NCI-H1417 (cell line): ENCODE measurements at places on chromosomes 7 and 10.

- no peak for DNase-seq
Observed at GRCh38 chr7:137879357-137880158, 32.8 kb upstream of the DGKI start.

DNA sequence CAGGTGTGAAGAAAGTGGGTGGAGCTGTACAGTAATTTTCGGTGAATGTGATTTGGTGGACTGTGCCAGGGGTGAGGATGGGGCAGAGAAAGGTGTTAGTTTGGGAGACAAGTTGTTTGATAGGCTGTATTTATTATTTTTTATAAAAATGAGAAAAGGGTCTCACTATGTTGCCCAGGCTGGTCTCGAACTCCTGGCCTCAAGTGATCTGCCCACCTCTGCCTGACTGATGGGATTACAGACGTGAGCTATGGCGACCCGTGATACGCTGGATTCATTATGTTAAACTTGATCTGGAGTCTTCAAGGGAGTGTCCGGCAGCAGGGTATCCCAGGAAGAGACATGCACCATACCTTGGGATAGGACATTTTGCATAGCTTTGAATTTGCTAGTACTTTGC, 1.3 kb downstream of the KAT6B start:
- DNase-seq = no peak

DNA sequence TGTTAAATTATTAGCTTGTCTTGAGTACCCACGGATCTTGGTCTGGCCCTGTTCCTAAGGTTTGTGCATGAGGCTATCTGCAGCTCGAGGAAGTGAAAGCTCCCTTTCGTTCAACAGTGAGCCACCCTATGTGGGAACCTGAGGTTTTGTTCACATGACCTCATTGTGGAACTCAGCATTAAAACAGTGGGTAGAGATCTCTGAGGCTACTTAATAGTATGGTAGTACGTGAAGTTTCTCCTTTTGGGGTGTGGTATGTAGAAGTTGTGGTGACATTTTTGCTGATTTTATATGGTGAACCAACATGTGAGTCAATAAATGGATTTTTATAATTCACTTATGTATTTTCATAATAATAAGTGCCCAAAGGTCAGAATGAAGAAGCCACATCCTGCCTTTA, 252.7 kb upstream of the FERD3L start:
- DNase-seq = no peak

DNA sequence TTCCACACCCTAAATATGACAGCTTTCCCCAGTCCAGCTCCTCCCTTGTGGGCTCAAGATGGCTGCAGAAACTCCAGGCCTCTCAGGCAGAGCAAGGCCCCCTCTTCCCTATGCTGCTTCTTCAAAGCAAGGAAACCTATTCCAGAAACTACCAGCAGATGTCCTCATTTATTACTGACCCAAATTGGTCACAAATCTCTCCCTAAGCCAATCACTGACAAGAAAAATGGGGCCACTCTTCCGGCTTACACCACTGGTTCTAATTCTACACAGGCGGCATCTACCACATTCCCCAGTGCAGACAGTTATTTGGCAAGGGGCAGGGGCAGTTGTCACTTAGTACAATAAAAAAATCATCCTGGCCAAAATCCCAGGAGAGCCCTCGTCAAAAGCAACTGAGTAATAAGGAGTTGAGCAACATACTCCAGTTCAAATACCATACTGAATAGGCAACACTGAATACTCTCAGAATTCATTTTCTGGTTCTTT, 150.4 kb downstream of the SFMBT2 start:
- DNase-seq = peak; percentile 24

DNA sequence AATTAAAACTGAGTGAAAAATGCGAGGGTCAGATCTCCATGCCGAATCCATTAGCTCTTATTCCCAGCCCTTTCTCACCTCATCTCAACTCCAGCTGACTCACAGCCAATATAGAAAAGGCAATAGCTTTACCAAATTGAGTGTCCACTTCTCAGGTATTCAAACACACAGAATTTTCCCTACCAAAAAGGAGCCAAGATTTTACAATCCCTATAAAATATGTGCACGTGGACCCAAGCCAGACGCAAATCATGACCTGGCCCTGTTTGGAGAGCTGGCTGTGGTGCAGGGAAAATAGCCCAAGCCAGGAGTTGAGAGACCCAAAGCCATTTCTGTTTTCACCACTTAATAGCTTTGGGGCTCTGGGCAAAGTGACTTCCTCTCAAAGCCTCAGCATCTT, 379.7 kb upstream of the AUTS2 start:
- no peak for DNase-seq

GRCh38 chr7:4738711-4739527, 36.5 kb upstream of the AP5Z1 start:
- DNase-seq = peak; percentile 69

DNA sequence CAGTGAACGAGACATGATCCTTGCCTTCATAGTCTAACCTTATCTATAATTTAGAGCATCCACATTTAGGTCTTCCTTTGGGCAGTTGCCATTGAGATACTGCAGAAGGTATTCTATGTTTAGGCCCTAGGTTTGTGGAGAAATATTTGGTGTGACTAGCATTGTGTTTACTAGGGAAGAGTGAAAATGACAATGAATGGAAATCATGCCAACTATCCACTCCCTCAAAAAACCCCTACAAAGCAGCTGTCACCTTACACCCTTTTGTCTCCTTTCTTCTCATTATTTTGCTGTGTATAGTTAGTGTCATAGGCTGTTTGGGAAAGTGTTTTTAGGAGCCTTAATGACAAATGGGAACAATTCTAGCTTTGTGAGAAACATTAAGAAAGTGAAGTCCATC, 3.2 kb downstream of the CCNJ start:
- DNase-seq = no peak

- DNase-seq = no peak
Observed at GRCh38 chr7:157523371-157523765, 186.6 kb downstream of the DNAJB6 start.

DNA sequence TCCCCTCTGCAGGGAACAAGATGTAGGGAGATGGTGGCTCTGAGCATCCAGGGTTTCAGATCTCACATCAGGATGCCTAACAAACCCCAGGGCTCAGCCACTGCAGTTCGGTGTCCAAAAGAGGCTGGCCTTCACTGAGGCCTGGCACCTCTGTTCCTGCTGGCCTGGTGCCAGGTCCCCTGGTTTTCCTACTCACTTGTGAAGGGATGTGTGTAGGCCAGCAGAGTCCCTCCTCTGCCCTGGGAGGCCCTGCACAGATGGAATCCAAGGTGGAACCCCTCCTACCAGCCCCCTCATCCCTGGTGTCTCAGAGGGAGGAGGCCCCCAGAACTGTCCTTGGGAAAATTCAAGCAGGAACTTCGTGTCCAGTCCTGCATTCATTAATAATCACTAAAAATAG, 260.6 kb downstream of the CCSER2 start:
- no peak for DNase-seq

DNA sequence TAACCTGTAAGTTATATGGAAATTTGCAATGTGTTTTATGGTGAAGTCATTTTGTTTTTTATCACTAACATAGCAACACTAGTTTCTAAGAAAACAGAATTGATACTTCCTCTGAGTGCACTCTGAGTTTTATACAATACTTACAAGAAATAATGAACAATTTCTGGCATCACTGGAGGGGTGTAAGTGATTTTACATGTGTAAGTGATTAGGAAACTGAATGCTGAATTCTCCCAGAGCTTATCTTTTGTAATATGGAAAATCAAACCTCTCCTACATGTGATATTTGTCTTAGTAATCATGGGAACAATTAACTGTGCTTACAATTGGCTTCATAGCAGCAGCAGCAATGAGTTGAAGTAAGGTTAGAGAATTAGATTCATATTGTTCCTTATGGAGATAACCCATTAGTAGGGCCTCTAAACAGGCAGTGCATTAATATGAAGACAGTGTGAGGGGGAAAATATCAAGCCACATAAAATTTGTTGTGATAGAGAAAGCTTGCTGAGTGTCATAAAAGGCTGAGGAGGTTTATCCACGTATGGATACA, 37.4 kb downstream of the SEMA3C start:
- peak; percentile 26 for DNase-seq

- DNase-seq = peak; percentile 14
Observed at GRCh38 chr7:75776295-75776971, 4.4 kb upstream of the CCL26 start.

- DNase-seq = no peak
Observed at GRCh38 chr10:34599026-34599795, 215.9 kb downstream of the PARD3 start.

DNA sequence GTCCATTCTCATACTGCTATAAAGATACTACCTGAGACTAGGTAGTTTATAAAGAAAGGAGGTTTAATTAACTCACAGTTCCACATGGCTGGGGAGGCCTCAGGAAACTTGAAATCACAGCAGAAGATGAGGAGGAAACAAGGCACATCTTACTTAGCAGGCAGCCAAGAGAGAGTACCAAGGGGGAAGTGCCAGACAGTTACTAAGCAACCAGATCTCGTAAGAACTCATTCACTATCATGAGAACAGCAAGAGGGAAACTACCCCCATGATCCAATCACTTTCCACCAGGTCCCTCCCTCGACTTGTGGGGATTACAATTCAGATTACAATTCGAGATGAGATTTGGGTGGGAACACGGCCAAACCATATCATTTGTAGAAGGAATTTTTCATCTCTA, 36.3 kb downstream of the NHLRC2 start:
- DNase-seq = no peak

- DNase-seq = no peak
Observed at GRCh38 chr10:6274484-6274883, 71.8 kb downstream of the PFKFB3 start.

- no peak for DNase-seq
Observed at GRCh38 chr7:5217851-5218331, 27.9 kb downstream of the WIPI2 start.

GRCh38 chr10:20303453-20304152, 487.4 kb downstream of the PLXDC2 start:
- no peak for DNase-seq

DNA sequence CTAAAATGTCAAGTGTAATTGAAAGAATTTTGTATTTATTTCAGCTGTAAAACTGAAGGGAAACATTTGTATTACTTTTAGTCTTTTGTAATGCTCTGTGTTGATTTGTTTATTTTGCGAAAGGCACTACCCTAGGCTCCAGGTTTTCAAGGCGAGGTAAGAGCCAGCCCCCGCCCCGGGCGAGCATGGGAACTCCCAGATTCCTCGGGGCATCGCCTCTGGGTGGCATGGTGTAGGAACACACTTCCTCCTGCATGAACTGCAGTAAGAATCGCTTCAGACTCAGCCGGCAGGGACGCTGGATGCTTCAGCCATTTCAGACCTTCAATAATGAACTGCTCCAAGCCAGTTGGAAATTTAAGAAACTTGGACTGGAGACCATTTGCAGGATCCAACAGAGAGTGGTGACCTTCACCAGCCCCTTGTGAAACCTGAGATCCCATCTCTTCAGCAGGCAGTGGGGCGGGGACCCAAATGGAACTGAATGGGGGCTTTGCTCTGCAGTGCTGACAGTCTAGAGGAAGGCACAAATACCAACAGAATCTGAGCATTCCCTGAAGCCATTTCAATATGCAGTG, 544.3 kb upstream of the MGMT start:
- DNase-seq = no peak

- no peak for DNase-seq
Observed at GRCh38 chr10:122875843-122876466, 3.4 kb downstream of the FAM24B start.

- DNase-seq = peak; percentile 11
Observed at GRCh38 chr7:19117870-19118608, 603 bp upstream of the TWIST1 start.
